ENCODE measurements at places on chromosomes 11 and 22.

GRCh38 chr11:65781152-65781961 is 581 bp upstream of the AP5B1 start:
- DNase-seq, result no peak

DNA sequence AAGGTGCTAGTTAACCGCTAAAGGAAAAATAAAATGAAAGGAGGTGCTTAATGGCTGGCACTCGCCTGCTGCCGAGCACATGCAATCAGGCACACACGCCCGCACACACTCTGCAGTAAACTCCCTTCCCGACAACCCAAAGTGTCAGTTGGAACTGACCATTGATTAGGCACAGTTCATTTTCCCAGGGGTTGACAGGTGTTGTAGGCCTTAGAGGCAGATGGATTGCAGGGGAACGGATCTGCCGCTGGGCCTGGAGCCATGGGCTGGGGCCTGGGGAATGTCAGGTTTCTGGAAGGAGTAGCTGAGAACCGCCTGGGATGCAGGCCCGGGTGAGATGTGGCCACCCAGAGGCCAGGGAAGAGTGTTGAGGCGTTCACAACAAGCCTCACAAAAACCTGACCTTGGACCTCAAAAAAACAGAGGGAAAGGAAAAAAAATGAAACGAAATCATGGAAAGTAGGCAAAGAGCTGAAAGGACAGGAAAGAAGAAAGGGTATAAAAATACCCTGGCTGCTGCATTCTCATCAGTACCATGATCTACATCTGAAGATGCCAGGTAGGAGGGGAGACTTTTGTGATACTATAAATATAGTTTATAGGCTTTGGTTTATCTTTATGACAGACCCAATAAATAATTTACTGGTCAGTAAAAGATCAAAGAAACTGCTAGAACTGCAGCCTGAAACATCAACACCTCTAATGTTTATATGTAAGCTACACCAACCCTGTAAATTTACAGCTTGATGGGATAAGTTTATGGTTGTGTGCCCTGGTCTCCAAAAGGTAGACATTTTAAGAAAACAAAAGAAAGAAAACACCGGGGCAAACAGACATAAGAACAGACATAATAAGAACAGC is 313.4 kb downstream of the BUD13 start:
- no peak for DNase-seq

- DNase-seq, result no peak
Observed at GRCh38 chr11:44601471-44602370, 36.3 kb downstream of the CD82 start.

DNA sequence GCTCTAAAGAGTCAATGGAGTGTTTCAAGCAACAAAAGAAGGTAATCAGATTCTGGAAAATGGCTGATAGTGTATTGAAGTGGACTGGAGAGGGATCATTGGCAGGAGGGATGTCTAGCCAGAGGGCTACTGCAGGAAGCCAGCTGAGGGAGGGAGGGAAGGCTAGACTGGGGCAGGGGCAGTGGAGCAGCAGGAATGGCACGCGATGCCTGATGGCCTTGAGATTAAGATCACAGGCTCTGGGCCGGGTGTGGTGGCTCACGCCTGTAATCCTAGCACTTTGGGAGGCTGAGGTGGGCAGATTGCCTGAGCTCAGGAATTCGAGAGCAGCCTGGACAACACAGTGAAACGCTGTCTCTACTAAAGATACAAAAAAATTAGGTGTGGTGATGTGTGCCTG is 47.5 kb upstream of the PRDM11 start:
- DNase-seq, result no peak

GRCh38 chr22:36776722-36777121 is 803 bp upstream of the IFT27 start:
- DNase-seq, result no peak

- no peak for DNase-seq
Observed at GRCh38 chr11:102680945-102681344, 24.6 kb downstream of the MMP27 start.

- no peak for DNase-seq
Observed at GRCh38 chr22:44871782-44872181, 119.4 kb downstream of the ARHGAP8 start.

GRCh38 chr22:28594797-28595462 is 84.7 kb downstream of the TTC28 start:
- DNase-seq, result peak; percentile 45

DNA sequence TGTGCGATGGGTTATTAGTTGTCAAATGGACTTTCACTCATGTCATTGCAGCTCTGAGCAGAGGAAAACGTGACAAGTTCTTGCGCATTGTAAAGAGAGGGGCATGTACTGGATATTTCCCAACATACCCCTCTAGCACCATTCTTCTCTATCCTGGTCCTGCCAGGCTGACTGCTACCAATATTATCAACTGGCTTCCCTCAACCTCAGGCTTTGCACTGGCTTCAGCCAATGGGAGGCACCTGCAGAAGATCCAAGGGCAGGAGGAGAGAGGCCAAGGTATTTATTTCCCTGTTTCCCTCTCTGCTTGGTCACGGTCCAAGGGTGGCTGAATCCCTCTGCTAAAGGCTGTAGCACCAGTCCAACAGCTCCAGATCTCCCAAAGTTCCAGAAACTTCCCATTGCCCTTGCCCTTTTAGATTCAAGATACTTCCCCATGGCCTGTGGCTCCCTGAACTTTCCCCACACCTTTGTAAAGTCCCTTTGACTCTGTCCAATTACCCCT is 175.6 kb upstream of the NECTIN1 start:
- DNase-seq, result no peak

- DNase-seq, result no peak
Observed at GRCh38 chr11:66649903-66650302, 11.4 kb downstream of the RBM4 start.

DNA sequence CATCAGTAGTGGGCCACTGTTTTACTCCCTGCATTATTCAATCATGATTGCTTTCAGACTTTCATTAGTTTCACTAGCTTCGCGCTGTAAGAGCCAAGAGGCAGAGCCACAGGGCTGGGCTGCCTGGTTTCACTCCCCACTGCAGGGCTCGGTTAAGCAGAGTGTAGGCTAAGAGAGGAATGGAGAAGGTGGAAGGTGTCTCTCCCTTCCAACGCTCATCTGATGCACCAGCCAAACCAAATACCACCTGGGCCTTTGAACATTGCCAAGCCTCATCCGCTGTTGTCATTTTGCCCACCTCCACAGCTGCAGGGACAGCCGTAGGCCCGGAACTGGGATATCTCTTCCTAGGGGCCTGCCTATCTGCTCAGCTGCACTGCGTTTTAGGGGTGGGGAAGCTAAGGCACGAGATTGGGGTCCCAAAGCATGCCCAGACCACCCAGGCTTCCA is 480 bp upstream of the SMARCB1 start:
- DNase-seq, result no peak

GRCh38 chr11:87299041-87299481 is 261.3 kb downstream of the TMEM135 start:
- DNase-seq, result no peak

DNA sequence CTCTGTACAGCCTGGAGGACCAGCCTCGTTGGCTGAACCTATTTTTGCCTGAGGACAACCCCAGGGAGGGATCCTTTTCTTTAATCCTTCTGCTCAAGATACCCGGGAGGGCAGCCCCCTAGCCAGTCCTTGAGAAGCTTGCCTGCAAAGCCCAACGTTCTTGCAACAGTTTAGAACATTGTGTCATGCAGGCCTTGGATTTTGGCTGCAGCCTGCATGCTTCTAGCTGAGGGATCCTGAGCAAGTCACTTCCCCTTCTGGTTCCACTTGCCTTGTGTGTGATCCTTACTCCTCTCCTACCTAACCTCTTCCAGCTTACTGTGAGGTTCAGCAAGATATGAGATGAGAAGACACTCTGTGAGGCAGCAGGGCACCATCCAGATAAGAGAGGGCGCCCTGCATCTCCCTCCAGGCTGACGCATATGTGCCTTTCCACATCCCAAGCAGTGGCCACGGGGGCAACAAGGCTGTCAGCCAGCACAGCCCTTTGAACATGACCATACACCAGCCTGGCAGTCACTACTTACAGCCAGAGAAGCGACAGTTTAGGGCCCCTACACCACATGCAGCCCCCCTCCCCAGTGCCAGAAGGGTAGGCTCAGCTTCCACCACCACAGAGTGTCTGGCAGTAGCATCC is 76.1 kb downstream of the C11orf58 start:
- DNase-seq, result no peak

GRCh38 chr11:45725121-45725520 is 59.7 kb upstream of the CHST1 start:
- no peak for DNase-seq

- no peak for DNase-seq
Observed at GRCh38 chr11:30789270-30789669, 203.1 kb upstream of the MPPED2 start.

DNA sequence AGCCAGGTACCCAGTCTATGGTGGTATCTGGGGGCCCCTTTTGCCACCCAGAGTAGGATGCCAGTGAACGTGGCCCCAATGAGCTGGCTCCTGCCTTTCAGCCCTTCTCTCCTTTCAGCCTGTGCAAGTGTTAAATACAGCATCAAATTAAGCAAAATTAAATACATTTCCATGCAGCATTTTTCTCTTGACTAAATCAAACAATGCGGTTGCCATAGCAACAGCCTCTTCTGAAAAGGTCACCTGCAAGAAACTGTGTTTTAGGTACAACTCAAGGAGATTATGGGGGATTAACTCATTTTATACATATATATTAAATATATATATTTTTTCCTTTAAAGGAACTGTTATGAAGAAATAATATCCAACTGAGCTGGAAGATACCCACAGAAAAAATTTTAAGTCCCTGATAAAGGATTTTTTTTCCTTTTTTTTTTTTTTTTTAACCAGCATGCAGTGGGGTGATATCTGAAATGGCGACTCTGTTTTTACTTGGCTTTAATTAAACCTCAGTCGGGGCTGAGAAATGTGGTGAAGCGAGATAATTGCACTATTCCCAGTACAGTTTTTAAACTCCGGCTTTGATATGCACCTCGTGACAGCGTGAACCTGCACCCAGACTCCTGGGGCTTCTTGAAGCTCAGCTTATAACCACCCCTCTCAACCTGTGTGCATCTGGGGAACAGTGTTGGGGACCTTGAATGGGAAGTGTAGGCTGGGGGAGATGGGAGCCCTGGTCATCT is 115.3 kb downstream of the PKNOX2 start:
- DNase-seq, result no peak
